Neural crest cell (in vitro differentiated cells): ENCODE measurements at places on chromosomes 2 and 18. TPM values are rescaled to one million over a fixed set of nuclear protein-coding genes. Genes with fewer than 3 reads are reported as not detected.

DNA sequence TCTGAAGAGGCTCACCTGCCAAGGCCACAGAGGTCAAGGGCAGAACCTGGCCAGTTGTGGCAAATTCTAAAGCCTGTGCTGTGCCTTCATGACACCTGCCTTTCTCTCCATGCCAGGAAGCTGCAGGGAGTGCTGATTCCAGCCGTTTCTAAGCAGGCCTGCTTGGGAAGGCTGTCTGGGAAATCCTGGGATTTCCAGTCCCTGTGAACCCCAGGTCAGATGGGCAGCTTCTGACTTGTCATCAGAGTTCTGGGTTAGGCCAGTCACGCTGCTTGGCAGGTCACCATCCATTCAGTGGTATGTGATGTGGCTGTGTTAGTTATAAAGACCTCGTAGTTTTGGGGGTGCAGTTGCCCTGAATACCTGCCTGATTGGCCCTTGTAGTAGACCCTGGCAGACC is 70.7 kb upstream of the ALPP start:
- no peak for DNase-seq

GRCh38 chr2:175633227-175633626 is 368.8 kb downstream of the LNPK start:
- DNase-seq: no peak

GRCh38 chr18:43158381-43158780 is 42.9 kb upstream of the RIT2 start:
- no peak for DNase-seq

GRCh38 chr2:24792542-24792873 is 683 bp downstream of the PTRHD1 start:
- no peak for DNase-seq

- DNase-seq: no peak
These were observed 1491.2 kb downstream of the LRP1B start for GRCh38 chr2:140639628-140640027.

GRCh38 chr2:163834841-163835240 is 99.0 kb upstream of the FIGN start:
- DNase-seq: no peak

DNA sequence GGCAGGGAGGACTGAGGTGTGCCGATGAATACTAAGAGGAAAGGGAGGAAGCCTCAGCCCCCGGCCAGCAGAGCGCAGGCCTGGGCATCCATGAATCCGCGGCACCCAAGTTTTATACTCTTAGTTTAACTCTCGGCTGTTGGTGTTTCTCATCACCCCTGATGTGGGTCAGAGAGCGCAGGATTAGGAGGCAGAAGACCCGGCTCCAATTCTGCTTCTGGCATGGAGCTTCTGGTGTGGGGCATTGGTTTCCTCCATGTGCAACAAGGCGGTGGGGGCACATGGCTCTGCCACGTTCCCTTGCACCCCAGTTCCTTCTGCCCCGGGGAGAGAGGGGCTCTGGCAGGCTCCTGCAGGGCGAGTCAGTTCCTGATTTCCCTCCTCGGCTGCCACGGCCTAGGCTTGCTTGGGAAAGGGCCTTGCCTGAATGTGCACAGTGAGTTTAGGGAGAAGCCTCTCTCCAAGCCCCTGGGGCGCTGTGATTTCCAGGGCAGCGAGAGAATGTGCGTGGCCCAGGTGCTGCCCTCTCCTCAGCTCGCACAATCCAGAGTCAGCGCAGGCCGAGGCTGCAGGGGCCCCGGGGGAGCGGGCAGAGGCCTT is 36.2 kb upstream of the DNMT3A start:
- DNase-seq: no peak

DNA sequence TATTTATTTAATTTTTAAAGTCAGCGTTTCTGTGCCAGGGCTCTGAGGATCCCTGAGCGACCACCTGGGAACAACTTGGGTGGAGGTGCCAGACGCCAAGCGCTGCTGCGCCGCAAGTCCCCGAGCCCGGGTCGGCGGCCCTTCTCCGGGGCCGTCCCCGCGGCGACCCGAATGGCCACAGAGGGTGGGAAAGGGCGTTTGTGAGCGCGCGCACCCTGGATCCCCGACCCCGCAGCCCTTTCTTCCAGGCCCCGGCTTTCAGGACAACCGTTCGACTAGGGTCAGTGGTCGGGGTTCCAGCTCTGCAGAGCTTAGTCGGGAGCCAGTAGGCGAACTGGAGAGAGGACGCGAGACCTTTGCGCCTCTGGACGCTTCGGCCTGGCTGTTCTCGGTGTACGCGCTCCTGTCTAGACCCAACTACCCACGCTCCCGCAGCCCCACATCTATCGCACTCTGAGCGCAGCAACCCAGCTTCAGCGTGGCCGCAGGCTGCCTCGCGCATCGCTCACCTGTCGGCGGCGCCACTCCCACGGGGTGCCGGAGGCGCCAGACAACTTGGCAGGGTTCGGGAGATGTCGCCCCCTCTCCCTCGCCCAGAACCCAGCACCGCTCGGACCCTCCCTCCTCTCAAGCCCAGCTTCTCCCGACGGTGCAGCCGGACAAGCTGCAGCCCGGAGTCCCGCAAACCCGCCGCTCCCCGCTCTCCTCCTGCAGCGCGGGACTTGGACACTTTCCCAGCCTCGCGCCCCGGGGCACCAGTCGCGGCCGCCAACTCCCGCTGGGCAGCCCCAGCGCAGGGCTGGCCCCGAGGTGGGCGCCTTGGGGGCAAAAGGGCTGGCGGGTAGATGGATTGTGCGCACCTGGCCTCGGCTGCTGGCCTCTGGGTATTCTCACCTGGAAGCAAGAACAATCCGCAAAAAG is 758 bp downstream of the LYPD1 start:
- peak; percentile 22 for DNase-seq

DNA sequence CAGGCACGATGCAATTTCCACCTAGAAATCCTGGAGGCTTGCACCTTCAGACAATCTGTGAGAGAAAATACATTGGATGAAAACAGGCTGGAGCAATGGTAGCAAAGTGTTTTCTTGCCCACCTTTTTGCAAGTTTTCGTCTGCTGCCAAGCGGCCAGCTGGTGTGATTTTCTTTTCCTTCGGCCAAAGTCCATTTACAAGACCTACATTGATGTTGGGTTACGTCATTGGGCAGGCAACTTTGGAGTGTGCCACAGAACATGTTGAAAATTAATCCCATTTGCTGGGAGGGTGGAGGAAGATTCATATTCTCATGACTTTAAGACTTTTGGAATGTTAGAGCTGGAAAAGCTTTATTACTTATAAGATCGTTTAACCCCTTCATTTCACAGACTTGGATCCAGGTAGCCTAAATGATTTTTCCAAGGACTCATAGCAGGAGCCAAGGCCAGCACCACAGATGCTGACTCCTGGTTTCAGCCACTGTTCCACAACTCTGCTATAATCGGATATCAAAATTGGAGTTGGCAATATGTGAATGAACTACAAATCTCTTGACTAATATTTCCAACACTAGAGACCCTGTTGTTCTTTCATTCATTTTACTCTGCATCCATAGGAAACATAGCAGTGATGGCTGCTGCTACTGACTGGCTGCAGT is 352.1 kb downstream of the RND3 start:
- DNase-seq: no peak

- no peak for DNase-seq
These were observed 170.0 kb downstream of the DNAH7 start for GRCh38 chr2:195898505-195899191.

DNA sequence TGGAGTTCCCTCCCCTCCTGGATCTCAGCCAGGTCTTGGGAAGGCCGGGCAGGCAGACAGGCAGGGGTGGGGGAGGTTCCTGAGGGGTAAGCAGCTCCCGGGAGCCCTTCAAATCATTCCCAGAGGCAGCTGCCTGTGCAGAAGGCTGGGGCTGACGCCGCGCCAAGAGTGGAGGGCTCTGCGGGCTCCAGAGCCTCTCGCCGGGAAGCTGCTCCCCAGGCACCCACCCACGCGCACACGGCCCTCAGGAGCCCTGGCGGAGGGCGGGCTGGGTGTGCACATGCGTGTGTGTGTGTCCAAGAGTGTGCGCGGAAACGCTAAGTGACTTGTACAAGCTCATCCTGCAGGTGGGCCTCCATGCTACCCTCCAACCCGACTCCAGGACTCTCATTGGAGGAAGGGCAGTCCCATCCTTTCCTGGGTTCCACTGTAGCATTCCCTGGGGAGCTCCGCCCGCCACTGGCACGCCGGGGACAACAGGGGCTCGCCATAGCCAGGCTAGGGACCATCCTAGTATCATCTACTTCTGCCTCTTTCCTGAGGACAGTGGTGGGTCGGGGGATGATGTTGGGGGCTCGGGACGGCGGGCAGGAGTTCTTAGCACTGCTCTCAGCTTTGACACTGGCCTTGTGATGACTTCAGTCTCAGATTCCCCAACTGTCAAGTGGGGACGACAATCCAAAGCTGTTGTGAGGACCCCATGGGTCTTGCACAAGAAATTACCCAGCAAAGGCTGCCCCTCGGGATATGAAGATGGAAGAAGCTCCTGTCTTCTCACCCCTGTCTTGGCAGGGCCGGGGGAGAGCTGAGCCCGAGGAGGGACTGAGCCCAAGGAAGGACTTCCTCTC is 50.3 kb downstream of the INHBB start:
- DNase-seq: no peak

DNA sequence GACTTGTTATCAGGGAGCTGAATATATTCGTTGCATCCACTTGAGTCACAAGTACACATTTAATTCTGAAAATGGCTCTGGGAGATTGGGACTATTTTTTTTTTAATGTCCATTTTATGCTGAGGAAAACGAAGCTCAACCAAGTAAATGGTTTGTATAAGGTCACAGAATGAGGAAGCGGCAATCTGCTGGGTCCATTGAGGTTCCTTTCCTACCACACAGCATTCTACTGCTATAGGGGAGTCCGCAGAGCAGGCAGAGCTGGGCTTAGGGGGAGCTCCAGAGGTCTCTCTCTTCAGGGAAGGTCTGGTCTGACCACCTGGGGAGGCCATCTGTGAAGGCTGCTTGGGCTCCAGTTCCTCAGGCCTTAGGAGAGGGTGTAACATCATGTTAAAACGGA is 77.9 kb downstream of the MCFD2 start:
- DNase-seq: no peak

DNA sequence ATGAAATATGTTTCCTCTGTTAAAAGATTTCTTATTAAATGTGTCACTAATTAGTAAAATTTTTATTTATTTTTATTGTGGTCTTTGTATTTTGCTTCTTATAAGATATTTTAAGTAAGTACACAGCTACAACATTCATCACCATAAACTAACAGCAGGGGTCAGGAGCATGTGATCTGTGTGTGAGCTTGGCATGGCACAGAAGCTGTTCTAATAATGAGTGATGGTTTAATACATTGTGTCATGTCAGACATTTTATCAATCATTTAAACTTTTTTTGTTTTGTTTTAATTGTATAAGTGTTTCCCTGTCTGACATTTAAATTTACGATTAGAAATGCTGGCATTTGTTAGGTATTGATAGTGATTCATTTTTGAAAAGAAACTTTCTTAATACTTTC is 585.4 kb downstream of the DSC3 start:
- no peak for DNase-seq

GRCh38 chr2:223601932-223602666 is at the start of gene SCG2:
Gene SCG2 (minus strand): TSS chr2:223602361. CDS start chr2:223599282, 3,079 bp downstream.
- DNase-seq: peak; percentile 59

- DNase-seq: no peak
These were observed 137.5 kb downstream of the FMNL2 start for GRCh38 chr2:152472481-152472887.

DNA sequence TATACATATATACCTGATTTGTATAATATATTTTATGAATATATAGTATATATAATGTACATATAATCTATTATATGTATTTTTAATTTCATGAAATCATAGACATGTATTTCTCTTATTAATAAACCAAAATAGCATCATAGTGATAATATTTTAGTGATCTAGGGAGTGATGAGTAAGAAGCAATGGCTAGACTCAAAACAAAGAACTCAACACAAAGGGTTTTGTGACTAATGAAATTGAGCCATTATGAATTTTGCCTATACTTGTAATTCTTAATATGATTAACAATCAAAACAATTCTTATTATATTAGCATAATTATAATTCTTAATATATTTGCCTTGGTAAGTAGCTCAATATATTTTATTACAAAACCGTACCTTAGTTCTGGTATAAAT is 1614.1 kb upstream of the TMEFF2 start:
- no peak for DNase-seq

GRCh38 chr2:98952966-98953365 is 16.9 kb upstream of the CRACDL start:
- no peak for DNase-seq

DNA sequence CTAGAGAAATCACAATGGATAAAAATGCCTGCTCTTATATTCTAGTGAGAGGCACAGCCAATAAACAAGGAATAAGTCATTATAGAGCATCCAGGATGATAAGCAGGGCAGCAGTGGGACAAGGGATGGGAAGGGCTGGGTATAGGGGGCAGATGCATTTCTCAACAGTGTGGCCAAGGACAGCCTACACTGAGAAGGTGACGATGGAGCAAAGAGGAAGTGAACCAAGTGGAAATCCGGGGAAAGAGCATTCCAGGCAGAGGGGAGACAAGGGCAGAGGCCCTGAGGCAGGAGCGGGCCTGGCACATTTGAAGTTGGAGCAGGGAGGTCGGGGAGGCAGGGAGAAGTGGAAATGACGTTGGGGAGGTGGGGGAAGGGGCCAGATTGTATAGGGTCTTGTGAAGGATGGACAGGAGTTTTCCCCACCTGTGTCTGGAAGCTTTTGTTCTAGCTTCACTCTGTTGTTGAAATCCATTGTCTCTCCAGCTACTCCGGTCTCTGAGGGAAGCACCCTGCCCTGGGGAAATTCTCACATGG is 17.6 kb downstream of the TMEM177 start:
- no peak for DNase-seq

DNA sequence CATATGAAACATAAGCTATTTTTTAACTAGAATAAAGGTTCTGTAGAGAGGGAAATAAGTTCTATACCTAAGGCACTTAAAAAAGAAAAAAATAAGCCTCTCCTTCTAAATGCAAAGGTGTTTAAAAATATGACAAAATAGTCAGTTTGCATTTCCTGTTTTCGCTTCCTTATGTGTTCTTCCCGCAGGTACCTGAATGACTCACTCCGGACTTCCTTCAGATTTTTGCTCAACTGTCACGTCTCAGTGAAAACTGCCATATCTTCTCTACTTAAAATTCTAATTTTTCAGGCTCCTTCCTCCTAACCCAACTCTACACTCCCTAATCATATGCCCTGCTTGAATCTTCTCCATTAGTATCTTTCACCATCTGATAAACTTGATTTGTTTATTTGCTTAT is 1333.1 kb downstream of the LRP1B start:
- DNase-seq: no peak

- DNase-seq: no peak
These were observed 51.5 kb upstream of the NXPH2 start for GRCh38 chr2:138831691-138832090.

GRCh38 chr2:177585234-177585863 is 192.8 kb downstream of the AGPS start:
- DNase-seq: no peak

MC2R gene
- not detected in 2 replicates for total RNA-seq

FOXD4L1 gene
- 0.23 and 0.52 TPM in 2 replicates for total RNA-seq

KIF1A gene
- 90.9 and 91.3 TPM in 2 replicates for total RNA-seq

MYO7B gene
- total RNA-seq: 0.28 TPM in 1 of 2 replicates, not detected in the other

TOGARAM2 gene
- total RNA-seq: 0.35 TPM in 1 of 2 replicates, not detected in the other

AOX1 gene
- 2.8 and 4.3 TPM in 2 replicates for total RNA-seq

UXS1 gene
- 50.2 and 55.4 TPM in 2 replicates for total RNA-seq

C2orf66 gene
- total RNA-seq: 0.23 TPM in 1 of 2 replicates, not detected in the other

KATNAL2 gene
- 7.7 and 8.7 TPM in 2 replicates for total RNA-seq

RAB6C gene
- total RNA-seq: 0.16 TPM in 1 of 2 replicates, not detected in the other
